Right atrium auricular region (tissue), 2 donors: ENCODE measurements at places on chromosomes 2 and 18.
A peak's percentile ranks its signal among the peaks of the same experiment; 100 is the strongest.

- peaks cover 4% of the 10 kb centered on the region for H3K36me3 ChIP-seq
- H3K27me3 ChIP-seq = no peaks in the 10 kb centered on the region
- peak; percentile 88 for DNase-seq
- peak within 1 kb of the TSS; percentile 89 for H3K27ac ChIP-seq
- H3K4me3 ChIP-seq = peak within 1 kb of the TSS; percentile 67
- peaks cover 51% of the 10 kb centered on the region for H3K4me1 ChIP-seq
Measured at GRCh38 chr2:191846515-191847476, at the start of gene CAVIN2. TSS of gene CAVIN2 (minus strand) at chr2:191847088. CDS start at chr2:191846925, 163 bp downstream.

GRCh38 chr18:60466677-60467076 is 94.1 kb upstream of the MC4R start:
- no peak overlapping the region for H3K27ac ChIP-seq
- H3K36me3 ChIP-seq = no peaks in the 10 kb centered on the region
- H3K27me3 ChIP-seq = no peaks in the 10 kb centered on the region
- no peak overlapping the region for H3K4me3 ChIP-seq
- no peaks in the 10 kb centered on the region for H3K4me1 ChIP-seq

GRCh38 chr18:27983780-27984179 is 193.2 kb downstream of the CDH2 start:
- no peak overlapping the region for H3K4me3 ChIP-seq
- no peak for DNase-seq
- H3K4me1 ChIP-seq = no peaks in the 10 kb centered on the region
- H3K36me3 ChIP-seq = peaks cover 25% of the 10 kb centered on the region
- H3K27ac ChIP-seq = no peak overlapping the region

- H3K36me3 ChIP-seq = no peaks in the 10 kb centered on the region
- no peak overlapping the region for H3K4me3 ChIP-seq
- no peaks in the 10 kb centered on the region for H3K27me3 ChIP-seq
- H3K4me1 ChIP-seq = no peaks in the 10 kb centered on the region
Measured at GRCh38 chr2:241772063-241772499, 4.5 kb upstream of the GAL3ST2 start.

- no peaks in the 10 kb centered on the region for H3K36me3 ChIP-seq
- H3K4me3 ChIP-seq = no peak overlapping the region
- H3K27me3 ChIP-seq = no peaks in the 10 kb centered on the region
Measured at GRCh38 chr18:35477497-35477896, 20.3 kb downstream of the INO80C start.

- H3K4me3 ChIP-seq = no peak overlapping the region
- H3K27me3 ChIP-seq = no peaks in the 10 kb centered on the region
- no peaks in the 10 kb centered on the region for H3K36me3 ChIP-seq
Measured at GRCh38 chr2:223952280-223952968, 4.8 kb upstream of the MRPL44 start.
